CD14-positive monocyte (primary cell): ENCODE measurements at places on chromosomes 2 and 18.

GRCh38 chr18:62318228-62319180 lies 6.6 kb upstream of the TNFRSF11A start:
- DNase-seq: no peak

DNA sequence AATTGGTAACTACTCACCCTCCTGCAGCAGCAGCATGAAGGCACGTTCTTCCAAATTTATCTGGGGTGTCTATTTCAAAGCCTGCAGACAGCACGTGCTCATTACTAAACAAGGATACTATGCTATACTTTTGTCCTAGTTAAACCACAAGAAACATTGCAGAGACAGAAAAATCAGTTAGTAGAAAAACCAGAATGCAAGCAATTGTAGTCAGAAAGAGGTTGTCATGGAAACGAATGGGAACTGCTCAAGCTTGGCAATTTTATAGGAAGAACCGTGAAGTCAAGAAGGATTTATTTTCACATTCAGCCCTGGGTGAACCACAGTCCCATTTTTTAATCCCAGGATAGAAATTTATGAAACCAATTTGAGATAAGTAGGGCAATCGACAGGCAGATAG lies 162.2 kb upstream of the PGAP1 start:
- no peak for DNase-seq

GRCh38 chr18:70195852-70196434 lies 9.5 kb downstream of the RTTN start:
- peak; percentile 18 for DNase-seq

DNA sequence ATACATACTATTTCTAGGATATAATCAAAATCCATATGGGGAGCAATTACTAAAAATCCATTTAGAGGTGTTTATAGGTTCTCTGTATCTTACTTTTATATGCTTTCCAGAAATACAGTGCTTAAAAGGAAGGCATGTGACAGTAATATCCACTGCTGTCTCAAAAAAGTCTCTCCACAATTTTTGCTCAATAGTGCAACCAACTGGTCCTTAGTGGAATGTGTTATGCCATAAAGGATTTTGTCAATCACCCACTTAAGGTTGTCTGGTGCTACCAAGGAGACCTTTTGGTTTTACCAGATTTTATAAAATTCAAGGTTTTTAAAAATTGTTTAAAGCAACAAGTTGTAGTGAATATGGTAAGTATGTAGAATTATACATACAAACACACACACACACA lies 328.5 kb upstream of the DSEL start:
- DNase-seq: no peak

DNA sequence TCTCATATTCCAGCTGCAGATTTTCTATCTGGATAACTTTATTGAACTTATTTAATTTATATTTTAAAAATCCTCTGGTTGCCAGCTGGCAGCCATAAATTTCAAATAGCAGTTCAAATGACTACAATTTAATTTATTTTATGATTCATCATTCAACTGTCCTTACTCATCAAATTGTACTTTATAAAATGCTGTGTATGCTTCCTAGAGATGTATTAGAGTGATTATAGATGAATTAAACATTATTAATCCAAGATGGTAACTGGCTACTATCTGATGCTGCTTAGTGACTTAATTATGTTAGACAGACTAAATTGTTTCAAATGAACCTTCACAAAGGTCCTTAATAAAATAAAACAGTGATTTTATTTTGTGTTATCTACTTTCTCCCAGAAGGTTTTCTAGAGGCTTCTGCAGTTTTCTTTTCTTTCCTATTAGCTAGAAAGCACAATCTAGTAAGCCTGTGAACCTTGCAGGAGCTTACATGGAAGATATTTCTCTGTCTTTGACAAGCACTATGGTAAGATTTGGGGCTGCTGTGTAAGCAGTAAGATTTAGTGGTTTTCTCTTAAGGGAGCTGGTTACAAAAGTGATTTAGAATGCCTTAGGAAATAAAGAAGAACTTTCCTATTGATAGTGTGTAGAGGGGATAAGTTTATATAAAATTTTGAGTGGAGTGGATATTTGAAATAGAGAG lies 322.3 kb downstream of the FSIP2 start:
- no peak for DNase-seq

DNA sequence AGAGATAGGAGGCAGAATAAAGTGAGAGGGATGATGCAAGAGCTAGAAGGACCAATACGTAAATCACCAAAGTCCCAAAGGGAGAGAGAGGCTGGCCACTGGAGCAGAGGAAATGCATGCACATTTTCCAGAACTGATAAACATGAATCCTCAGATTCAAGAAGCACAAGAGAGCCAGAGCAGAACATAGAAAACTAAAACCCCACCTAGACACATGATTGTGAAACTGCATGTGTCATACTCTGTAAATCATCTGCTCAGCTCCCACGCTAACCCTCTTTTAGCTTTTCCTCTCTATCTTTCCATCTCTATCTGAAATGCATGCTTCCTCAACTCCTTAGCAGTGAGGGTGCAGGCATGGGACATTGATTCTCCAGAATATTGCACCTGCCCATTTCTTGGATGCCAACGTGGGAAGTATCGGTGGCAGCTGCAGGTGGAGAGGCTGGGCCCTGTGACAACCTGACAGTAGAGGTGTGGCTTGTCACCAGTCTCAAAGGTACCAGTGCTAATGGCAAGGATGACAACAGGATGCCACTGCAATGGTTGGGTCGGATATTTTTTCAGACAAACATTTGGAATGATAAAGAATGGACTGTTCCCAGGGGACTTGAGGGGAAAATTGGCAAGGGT lies 89.3 kb upstream of the OTOS start:
- DNase-seq: no peak

DNA sequence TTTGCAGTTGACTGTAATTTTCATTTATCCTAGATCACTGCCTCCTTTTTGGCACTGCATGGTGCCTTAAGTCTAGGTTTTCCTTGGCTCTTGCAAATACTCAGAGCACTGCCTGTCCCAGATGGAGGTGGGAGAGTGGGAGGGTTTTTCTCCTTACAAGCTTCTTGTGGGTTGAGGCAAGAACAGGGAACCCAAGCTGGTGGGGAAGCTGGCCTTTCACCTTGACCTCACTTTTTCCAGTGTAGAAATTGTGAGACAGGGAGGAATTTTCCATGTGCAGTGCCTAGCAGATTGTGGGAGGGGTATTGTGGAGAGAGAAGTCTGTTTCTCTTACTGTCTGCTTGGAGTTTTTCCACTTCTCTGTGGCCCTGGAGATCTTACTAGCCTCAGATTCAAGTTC lies 21.5 kb downstream of the GALNT1 start:
- DNase-seq: no peak

- no peak for DNase-seq
Measured at GRCh38 chr2:33719067-33719466, 120.0 kb upstream of the FAM98A start.

GRCh38 chr2:150860301-150860700 lies 372.8 kb upstream of the RND3 start:
- DNase-seq: no peak

DNA sequence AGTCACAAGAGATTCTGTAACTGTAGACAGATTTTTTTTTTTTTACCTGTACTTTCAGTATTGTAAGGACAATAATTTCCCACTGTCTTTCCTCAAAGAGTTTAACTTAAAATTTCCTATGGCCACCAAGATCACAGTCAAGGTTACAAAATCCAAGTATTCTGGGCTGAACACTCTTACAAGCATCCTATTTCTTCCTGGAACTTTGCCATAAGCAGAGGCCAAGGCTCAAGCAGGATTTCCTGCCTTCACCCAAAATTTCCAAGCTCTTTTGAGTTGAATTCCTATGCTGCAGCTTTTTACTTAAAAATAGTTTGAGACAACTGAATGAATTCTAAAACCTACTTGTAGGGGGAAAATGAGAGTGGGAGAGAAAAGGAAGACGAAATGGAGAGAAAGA lies 299.4 kb downstream of the ZNF516 start:
- DNase-seq: no peak

- no peak for DNase-seq
Measured at GRCh38 chr2:143300536-143300935, 171.3 kb downstream of the ARHGAP15 start.

GRCh38 chr18:57154191-57154830 lies 7.4 kb downstream of the BOD1L2 start:
- DNase-seq: no peak

DNA sequence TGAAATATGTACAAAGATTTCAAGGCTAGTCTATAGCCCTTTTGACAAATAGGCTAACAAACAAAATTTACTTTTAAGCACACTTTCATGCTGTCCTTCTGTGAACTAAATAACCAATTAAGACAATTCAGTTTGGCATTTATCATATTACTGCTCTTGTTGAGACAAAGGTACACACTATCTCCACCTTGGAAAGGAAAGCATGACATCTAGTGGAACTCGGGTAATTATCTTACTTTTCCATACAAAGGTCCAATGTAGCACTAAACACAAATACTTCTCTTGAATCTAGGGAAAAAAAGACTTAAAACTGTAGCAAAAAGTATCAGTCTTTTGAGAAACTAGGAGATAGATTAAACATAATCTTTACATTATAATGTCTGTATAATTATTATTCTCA lies 125.0 kb upstream of the CD226 start:
- DNase-seq: no peak

GRCh38 chr2:23489471-23490322 lies 104.7 kb downstream of the KLHL29 start:
- no peak for DNase-seq

- DNase-seq: no peak
Measured at GRCh38 chr18:49861659-49862058, 48.3 kb upstream of the ACAA2 start.

- DNase-seq: no peak
Measured at GRCh38 chr2:38215993-38216392, 140.0 kb upstream of the CYP1B1 start.

- DNase-seq: no peak
Measured at GRCh38 chr2:10144771-10145518, 22.4 kb downstream of the RRM2 start.

DNA sequence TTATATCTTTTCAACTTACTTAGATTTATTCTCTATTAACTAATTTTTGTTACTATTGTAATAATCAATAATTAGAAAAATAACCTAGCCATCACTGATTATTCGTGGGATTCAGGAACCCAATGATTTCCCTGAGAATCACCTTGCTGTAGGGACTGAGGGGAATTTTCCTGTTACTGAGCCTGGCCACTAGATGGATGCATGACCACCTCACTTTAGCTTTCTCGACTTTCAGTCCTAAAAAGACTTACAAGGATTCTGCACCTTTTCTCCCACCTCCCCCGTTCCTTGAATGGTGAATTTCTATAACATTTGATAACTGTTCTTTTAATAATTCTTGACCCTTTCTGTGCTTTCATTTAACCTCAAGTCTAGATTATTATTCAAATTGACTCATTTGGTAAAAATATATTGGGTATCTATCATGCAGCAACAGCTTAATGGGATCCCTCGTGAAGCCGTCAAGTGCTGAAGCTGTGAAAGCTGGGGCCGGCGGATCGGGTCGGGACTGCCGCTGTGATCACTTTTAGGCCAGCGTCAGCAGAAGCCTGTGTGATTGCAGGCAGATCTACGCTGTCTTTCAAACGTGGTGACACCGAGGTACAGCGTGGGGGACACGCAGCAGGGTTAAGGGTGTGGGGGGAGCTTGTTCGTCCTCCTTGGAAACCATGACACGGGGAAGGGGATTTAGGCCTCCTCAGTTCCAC lies 38.8 kb upstream of the TMEM18 start:
- DNase-seq: no peak

GRCh38 chr2:27249159-27249890 lies 13.5 kb downstream of the SLC30A3 start:
- no peak for DNase-seq

- no peak for DNase-seq
Measured at GRCh38 chr2:157236404-157236803, 21.1 kb upstream of the GALNT5 start.

GRCh38 chr18:35580701-35581539 lies 620 bp upstream of the GALNT1 start:
- peak; percentile 52 for DNase-seq

DNA sequence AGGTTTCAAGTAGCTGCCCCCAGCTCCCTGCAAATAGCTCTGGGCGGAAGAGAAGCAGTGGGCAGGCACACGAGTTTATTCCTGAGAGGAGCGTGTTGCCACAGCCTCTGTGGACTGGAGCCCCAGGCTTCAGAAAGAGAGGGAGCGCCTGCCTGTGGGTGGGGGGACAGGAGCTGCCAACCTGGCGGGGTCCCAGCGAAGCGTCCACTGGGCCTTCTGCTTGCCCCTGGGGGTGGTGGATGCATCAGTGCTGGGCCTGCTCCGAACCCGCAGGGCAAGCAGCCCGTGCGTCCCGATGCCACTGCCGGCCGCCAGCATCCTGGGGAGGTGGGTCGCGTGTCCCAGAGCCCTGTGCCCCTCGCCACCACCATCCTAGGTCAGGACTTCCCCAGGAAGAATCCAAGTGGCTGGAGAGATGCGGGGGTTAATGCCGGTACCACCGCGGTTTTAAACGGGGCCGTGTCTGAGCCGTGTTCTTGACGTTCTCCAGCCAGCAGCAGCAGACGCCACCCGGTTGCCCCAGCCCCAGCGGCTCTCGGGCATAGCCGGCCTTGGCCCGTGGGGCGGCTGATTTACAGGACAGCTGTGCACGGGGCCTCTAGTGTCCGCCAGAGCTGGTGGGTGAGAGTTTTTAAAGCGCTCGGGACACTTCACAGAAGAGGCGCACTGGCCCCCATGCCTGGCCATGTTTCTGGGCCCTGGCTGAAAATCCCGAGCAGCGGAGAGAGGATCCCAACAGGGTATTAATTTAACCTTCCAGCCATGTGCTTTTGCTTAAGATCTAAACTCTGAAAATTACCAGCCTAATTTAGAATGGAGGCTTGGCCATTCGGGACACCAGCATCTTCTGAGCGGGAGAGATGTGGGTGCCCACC lies 84.7 kb downstream of the NFATC1 start:
- DNase-seq: no peak

DNA sequence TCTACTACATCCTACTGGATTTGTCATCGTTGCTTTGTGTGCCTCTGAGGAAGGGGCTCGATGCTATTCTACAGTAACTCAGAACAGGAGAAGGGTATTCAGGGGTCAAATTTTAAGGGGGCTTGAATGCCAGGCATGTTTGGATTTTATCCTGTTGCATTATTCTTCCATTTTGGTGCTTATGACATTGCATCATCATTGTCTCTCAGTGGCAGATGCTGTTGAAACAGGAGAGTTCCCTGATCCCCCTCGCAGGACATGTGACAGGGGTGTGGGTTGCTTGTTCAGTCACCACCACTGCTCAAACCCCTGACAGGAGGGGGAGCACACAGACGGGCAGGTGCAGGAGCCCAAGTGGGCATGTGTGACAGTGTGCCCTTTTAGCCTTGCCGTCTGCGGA lies 156.7 kb downstream of the SLC4A3 start:
- DNase-seq: no peak

DNA sequence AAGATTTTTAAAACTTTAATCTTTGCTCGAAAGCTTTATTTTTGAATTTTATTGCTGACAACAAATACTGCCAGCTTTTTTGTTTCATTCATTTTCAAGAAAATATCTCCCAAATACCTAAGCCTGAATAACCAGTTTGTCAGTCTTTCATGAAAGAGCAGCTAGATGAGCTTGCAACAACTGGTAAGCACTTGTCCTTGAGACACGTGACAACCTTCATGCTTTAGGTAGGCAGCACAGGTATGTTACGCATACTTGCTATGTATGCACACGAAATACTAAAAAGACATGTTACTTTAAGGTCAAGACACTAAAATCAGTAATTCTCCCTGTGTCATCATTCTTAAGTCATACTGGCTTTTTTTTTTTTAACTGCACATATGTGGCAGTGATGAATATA lies 12.3 kb downstream of the CEBPZ start:
- no peak for DNase-seq
